ENCODE measurements at places on chromosomes 1 and 21. TPM values are rescaled to one million over a fixed set of nuclear protein-coding genes. Genes with fewer than 3 reads are reported as not detected.

MCOLN3 gene
- total RNA-seq, result not detected

PIK3C2B gene
- 2.3 TPM for total RNA-seq

LAMB3 gene
- 26.1 TPM for total RNA-seq

ANGEL2 gene
- 46.9 TPM for total RNA-seq
